ENCODE measurements at places on chromosomes 2 and 18. TPM values are rescaled to one million over a fixed set of nuclear protein-coding genes. Genes with fewer than 3 reads are reported as not detected.

- DNase-seq = peak; percentile 81
Observed at GRCh38 chr2:71614976-71615766, 161.8 kb downstream of the DYSF start.

The TCF23 gene
- total RNA-seq = not detected

DNA sequence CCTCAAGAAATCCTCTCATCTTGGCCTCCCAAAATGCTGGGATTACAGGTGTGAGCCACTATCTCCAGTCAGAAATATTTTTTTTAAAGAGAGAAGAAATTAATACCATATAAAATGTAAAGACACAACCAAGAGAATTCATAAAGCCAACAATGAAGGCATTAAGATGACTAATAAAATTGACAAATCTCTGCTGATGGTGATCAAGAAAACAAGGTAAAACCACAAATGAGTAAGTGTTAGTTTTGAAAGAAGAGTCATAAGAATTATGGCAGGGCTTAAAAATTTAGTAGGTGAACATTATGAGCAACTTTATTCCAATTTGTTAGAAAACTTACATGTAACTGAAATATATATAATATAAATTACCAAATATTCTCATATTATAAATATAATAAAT lies 752.8 kb upstream of the CELF4 start:
- no peak for DNase-seq

The COL6A3 gene
- total RNA-seq = 1,362 TPM

Measured in GM23248 (cell line).